Left hindlimb (tissue), 1 donor: ENCODE measurements at places on chromosomes 7 and 10.

GRCh38 chr7:129386506-129386905, 47.7 kb upstream of the STRIP2 start:
- no peak for DNase-seq

GRCh38 chr7:103077318-103077717, 2.4 kb downstream of the ARMC10 start:
- DNase-seq = no peak

- no peak for DNase-seq
These were observed 11.7 kb downstream of the C1QL3 start for GRCh38 chr10:16509996-16510395.

- DNase-seq = no peak
These were observed 137.9 kb downstream of the ELFN1 start for GRCh38 chr7:1807821-1808600.
